ENCODE measurements at places on chromosomes 2 and 18.

DNA sequence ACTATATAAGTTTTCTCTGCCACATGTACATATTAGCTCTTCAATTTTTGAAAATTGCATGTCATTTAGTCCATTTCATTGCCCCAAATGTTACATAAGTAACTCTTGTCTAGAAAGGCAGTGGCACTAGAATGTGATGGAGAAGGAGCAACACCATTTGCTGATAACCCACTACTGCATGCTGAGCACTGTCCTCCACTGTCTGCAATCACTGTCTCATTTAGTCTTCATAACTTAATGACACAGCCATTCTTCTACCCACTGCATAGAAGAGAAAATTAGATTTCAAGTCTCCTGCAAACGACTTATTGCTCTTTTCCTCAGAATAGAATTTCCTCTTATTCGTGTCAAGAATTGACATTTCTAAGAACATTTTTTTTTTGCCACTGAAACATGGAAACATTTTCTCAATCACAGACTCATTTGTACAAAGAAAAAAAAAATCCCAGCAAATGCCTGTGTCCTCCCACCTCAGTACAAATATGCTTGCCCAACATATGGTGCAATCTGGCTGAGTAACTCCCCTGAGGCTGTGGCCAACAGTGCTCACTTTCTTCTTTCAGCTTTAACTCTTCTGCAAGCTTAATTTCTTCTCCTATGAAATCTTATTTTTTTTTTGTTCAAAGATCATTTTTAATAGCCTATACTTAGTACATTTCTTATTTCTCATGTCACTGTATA, 768.6 kb upstream of the HS6ST1 start:
- no peak for DNase-seq

- no peak for DNase-seq
These were observed 363.5 kb upstream of the TNP1 start for GRCh38 chr2:217223222-217223930.

DNA sequence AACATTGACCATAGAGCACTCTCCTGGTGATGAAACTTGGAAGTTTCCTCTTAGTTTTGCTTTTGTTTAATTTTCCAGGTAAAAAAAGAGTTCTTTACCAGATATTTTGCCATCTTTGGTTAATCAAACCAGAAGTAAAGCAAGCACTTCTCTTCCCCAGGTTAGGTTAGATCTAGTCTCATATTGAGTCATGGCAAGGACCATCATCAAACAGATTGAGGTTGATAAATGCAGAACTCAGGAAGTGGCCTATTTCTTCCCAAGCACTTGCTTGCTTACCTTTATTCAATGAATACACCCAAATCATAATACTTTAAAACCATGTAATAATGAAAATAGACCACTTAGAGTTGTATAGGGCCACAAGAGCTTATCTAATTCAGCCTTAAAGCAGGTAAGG, 23.4 kb downstream of the DNAH6 start:
- no peak for DNase-seq

DNA sequence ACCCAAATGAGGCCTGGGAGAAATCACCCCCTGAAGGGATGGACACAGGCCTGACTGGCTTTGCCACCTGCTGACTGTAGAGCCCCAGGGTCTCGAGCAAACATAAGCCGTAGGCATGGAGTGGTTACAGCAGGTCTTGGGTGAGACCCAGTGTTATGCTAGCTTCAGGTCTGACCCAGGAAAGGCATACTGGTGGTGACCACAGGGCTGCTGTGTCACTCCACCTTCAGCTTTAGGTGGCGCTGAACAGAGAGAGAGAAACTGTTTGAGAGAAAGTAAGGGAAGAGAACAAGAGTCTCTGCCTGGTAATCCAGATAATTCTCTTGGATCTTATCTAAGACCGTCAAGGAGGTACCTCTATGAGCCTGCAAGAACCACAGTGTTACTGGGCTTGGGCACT, 1544.2 kb upstream of the TMEFF2 start:
- no peak for DNase-seq

DNA sequence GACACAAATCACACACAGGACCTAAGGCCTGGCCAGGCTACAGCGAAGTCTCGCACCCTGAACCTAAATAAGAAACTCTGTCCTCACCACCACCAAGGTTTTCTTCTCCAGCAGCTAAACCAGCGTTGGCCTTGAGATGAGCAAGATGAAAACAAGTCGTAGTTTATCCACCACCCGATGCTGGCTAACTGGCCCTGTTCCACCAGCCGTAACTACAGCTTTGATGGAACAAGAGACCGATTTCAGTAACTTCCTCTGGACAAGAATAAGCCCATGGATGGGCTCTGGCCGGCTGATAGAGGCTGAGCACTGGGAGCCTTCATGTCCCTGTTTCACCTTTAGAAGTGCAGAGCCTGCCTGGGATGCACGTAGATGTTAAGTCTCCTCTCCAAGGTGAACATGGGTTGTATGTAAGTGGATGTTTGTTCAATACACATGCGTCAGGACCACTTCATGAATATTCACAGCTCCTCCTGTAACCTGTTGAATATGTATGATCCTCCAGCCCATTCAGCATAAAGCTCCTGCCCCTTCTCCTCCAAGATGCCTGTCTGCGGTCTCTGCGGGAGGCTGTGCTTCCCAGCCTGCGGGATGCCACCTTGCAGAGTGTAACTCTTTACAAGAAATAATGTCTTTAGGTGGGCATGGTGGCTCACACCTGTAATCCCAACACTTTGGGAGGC, 24.2 kb downstream of the ADI1 start:
- DNase-seq: no peak

- no peak for DNase-seq
These were observed 363.3 kb downstream of the ZNF516 start for GRCh38 chr18:76131738-76132137.

- DNase-seq: no peak
These were observed 553.9 kb downstream of the ADCYAP1 start for GRCh38 chr18:1458547-1458946.

- DNase-seq: no peak
These were observed 47.6 kb upstream of the FAM124B start for GRCh38 chr2:224449212-224450147.

DNA sequence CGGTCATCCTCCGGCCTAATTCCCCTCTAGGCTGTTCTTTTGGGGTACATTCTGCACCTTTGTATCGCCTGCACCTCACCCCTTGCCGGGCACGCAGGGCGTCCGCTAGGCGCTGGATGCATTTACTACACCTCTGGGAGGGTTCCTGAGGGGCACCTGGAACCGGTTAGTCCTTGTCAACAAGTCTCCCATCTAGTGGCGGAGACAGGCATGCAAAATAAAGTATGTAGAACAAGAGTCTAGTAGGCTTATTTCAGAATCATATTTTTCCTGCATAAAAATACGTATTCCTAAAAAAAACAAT, 705 bp upstream of the TEX261 start:
- DNase-seq: no peak

DNA sequence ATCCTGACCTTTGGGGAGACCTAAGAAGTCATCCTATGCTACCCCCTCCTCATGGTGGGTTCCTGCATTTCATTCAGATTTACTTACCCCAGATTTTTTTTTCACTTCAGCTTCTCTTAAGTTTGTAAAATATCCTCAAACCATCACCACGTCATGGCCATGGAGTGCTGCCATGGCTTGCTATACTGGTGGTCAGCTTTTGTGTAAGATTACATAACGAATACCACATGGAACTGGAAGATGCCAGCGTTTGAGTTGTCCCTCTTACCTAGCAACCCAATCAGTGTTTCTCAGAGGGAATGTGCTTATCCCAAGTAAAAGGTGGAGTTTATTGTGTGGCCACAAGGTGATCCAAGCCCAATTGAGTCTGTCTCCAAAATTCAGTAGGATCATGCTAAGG, 148.6 kb upstream of the ALPP start:
- no peak for DNase-seq

Data from substantia nigra (tissue), 51 donors.